ENCODE measurements at places on chromosomes 1 and 21.

DNA sequence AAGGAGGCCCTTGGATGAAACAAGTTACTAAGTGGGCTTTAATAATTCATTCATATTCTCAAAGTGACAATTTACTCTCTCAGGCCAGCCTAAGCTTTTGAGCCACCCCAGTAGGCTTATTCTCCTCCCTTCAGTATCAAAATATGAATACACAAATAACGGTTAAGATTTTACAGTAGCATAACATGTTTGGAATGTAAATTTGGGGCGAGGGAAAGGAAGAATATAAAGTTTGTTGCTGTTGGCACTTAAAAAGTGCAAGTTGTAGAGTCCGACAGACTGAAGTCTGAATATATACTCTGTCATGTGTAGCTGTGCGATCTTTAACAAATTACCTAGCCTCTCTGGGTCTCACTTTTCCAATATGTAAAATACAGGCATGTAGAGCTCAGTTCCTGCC, 22.6 kb upstream of the MYSM1 start:
- no peak for DNase-seq

DNA sequence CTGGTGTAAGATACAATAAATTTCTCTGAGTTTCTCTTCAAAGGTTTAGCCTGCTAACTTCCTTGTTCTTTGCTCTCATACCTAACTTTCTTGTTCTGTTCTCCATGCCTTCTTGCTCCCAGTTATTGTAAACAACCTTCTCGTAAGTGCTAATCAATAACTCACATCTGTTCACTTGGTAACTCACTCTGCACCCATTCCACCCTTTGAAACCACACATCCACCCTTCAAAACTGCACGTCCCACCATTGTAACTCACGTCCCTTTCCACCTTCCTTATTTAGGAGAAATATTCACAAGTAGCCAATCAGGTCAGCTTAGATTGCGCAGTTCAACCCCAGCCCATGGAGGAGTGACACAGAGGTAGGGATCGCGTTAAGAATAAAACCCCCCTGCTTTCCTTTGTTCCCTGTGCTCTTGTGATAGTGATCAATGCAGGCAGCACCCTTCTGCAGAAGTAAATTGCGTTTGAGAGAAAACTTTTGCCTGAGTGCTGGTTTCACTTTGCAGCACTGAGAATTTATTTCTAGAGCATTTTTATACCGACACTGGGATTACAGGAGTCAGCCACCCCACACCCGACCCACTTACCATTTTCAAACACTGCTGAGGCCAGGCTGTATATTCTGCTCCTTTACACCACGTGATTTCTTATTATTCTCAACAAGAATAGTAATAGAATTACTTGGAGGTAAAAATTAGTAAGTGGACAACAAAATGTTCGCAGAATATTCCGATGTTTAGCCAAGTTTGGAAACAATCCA, 789.2 kb upstream of the RGS18 start:
- no peak for DNase-seq

- no peak for DNase-seq
These were observed 114.3 kb upstream of the GPR52 start for GRCh38 chr1:174333437-174333836.

DNA sequence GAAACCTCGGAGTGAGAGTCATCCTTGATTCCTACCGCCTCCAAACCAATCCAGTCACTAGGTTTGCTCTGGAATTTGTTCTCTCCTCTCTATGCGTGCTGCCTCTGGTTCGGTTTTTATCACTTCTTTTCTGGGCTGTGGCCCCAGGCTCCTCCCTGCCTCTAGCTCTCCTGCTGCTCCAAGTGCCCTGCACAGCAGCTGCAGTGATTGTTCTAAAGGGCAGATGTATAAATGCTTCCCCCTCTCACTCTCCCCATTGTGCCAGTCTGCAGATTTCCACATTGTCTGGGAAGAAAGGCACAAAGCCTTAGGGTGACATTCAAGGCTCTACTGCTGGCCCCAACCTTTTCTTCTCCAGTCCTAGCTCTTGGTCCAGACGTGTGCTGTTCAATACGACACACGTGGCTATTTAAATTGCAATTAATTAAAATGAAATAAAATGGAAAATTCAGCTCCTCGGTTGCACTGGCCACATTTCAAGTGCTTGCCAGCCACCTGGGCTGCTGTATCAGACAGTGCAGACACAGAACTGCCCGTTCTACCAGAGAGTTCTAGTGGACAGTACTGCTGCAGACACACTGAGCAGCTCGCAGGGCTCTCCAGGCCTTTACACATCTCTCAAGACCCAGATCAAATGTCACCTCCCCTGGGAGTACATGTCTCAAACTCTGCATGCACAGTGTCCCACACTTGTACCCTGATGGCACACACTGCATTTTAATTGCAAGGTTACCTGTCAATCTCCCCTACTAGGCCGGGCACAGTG, 12.4 kb downstream of the TRIM62 start:
- DNase-seq: no peak

DNA sequence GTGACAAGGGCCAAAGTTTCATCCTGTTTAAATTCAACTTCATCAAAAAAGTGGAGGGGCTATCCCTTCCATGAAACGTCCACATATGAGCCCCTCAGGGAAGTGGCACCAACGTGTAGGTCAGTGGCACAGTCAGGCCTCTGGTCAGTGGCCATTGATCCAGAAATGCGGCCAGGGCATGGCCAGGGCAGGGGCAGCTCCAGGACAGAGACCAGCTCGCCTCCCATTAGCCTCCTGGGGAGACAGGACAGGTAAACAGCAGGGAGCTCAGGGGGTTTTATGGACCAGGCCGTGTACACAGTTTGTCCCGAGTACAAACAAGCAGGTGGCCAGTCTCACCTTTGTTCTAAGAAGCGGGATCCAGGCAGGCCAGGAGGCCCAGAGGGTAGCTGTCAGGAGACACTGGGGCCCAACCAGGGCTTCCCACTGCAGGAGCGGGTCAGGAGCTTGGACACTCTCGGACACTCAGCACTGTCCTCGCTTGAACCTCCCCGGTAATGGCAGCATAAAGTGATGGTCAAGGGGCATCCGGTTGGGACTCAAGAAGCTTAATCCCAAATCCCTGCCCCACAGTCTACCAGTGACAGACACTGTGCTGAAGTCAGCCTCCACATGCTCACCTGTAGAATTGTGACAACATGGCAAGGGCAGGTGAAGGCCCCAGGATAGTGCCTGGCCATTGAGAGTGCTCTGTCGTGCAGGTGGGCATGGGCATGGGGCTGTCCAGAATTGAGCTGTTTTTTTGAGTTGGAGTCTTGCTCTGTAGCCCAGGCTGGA, 144.1 kb upstream of the ERRFI1 start:
- DNase-seq: no peak

DNA sequence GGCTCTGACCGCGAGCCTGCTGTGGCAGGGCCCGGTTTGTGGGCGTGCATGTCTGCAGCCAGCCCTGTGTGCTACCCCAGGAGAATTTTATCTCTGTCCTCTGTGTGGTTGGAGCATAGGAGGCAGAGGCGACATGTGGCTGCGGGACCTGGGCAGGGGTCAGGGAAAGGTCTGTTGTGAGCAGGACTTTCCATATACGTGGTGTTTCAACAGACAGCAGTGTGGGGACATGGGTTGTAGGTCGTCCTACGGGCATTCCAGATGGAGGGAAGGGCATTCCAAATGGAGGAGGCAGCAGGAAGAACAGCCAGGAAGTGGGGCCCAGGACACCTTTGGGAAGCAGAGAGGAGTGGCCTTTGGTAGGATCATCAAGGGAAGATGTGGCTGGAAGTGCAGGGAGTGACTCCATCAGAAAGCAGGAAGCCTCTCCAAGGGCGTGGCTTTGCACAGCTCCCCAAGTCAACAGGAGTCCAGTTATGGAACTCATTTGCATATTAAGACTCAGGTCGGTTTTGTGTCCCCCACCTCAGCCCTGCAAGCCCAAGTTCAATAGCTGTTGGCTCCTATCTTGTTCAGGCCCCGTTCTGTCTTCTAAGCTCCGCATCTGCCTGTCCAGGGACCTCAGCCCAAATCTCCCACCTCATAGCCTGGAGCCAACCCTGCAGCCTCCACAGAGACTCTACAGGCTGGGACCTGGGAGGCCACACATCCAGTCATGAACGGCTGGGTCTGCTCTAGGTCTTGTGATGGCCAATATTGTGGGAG, 309.1 kb downstream of the MATN1 start:
- DNase-seq: no peak

DNA sequence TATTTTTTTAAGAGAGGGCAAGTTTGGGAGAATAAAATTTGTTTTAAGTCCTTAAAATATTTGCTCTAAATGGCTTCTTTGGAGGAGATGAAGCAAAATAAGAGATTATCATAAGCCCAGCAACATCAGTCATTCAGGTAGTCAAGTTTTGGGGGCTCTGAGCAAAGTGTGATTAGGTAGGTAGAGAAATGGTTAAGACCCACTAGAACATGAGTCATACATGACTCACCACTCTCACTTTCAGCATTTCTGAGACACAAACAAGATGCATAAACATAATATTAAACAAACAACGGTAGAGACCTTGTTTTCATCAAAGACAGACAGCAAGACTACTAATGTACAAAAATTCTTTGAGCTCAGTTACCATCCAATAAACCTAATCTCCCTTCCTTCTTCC, 272.2 kb downstream of the LMO4 start:
- DNase-seq: no peak

GRCh38 chr1:6511561-6512244, 20.2 kb upstream of the PLEKHG5 start:
- DNase-seq: no peak

DNA sequence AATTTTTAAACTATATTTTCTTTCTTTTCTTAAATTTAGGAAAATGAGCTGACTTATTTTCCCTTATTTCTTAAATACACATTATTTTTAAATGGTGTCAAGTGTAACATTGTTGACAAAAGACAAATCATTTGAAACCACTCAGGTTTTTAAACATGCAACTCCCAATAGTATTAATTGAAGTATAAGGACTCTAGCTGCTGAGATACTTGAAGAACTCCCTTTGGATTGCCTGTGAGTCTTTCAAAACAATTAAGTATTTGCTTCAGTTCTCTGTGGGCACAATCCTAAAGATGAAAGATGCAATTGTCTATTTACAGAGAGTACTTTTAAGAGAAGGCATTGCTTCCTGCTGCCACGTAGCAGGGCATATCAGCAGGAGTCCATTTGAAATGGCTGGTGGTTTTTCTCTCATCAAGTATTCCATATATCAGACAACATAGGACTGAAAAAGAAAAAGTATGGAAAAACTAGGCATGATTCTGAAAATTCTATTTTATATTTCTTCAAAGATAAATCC, 373.4 kb downstream of the NEGR1 start:
- DNase-seq: no peak

GRCh38 chr1:161727256-161727924, 6.0 kb downstream of the FCRLB start:
- peak; percentile 32 for DNase-seq

DNA sequence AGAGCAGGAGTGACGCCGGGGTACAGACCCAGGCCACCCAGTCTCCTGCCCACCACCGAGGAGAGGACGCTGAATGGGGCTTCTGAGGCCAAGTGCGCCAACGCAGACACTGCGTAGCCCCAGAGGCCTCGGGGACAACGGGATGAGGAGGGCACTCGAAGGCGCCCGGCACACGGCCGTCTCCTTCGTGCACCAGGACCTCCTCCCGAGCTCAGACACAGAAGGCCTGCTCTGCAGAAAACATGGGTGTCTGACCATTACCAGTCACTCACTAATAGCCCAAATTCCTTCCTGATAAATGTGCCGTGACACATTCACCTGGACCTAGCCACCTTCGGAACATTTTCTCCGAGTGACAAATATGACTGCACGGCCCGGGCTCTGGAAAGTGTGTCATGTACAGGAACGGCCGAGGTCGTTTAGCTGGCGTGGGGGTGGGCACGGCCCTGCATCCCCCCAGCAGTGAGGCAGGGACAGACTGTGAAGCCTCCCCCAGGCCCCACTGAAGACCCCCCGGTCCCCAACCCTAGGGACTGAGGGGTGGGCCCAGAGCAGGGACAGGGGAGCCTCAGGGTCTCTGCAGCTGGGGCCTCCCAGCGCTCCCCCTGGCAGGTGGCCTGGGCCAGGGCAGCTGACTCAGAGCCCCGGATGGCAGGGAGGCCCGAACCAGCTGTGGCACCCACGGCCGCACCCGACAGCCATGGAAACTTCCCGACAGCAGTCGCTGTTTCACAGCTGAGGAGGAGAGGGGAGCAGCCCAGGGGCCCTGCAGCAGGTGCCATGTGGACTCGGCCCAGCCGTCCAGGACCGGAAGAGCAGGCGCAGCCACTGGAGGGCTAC, 16.7 kb upstream of the COL6A2 start:
- DNase-seq: no peak

DNA sequence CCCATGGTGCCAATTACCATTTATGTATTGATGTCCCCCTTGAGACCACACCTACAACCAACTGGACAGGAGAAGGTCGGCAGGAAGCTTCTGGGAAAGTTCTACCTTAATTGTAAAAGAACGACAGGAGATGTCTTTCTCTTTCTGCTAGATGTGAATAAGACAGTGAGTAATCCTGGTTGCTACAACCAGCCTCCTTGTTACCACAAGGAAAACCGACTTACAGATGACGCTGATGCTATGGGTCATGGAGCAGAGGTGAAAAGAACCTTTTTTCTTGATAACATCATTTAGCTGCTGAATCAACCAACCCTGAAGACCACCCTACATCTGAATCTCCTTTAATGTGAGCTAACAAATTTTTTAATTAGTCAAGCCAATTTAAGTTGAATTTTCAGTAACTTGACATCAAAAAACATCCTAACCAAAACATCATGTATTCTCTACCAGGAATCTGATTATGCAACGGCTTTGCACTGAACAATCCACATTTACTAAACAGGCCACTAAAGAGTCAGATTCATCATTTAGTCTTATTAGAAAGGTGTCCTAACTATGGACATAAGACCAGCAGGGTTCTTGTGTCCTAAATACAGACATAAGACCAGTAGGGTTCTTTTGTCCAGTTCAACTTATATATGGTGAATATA, 23.0 kb downstream of the RGS2 start:
- no peak for DNase-seq

DNA sequence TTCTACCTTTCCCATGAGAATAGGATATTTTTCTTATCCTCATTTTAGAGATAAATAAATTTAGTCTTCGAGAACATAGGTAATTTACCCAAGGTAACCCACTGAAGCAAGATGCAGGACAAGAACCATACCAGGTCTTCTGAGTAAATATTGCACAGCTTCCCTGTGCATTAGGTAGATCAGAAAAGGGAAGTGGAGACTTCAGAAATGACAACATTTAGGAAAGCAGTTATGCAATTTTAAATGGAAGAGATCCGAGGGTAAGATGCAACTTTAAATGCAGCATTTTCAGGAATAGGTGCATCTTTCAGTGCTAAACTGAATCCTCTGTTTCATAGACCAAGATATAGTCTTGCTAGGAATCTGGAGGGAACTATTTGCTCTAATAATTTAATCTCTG, 206.4 kb upstream of the SGIP1 start:
- DNase-seq: no peak

GRCh38 chr1:28751315-28752060, 14.7 kb downstream of the YTHDF2 start:
- DNase-seq: no peak

GRCh38 chr1:29094954-29095353, 28.7 kb downstream of the TMEM200B start:
- DNase-seq: no peak

- no peak for DNase-seq
These were observed 1560.3 kb downstream of the MRPL39 start for GRCh38 chr21:24046829-24047443.

- DNase-seq: no peak
These were observed 111.8 kb upstream of the KIAA1614 start for GRCh38 chr1:180800945-180801344.

GRCh38 chr1:56688522-56689026, 43.5 kb downstream of the PRKAA2 start:
- no peak for DNase-seq
